ENCODE measurements at places on chromosomes 5 and 9.

DNA sequence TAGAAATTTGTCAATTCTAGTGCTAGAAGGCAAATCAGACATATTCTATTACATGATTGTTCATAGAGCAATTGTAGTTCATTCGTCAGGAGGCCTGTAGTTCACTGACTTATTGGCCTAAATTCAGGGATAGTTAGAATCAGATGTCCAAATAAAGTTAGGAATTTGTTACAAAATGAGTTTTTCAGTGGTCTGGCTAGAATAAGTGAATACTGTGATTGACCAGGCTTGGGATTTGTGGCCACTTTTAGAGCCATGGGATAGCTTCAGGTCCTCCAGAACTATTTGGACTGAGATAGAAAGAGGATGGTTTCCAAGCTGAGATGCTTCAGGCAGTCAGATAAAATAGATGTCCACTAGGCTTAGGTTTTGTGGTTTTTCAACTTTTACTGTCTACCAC lies 199.1 kb upstream of the MPDZ start:
- no peak for DNase-seq

- DNase-seq: no peak
Measured at GRCh38 chr9:129414993-129415941, 205.6 kb downstream of the C9orf50 start.

- no peak for DNase-seq
Measured at GRCh38 chr5:40914835-40915234, 5.5 kb downstream of the C7 start.

- no peak for DNase-seq
Measured at GRCh38 chr5:1316588-1317340, 21.9 kb upstream of the TERT start.

GRCh38 chr5:109945723-109946480 lies 256.2 kb downstream of the MAN2A1 start:
- DNase-seq: no peak

- no peak for DNase-seq
Measured at GRCh38 chr9:77180056-77180455, 2.7 kb downstream of the VPS13A start.

GRCh38 chr9:95494022-95494415 lies 22.8 kb downstream of the PTCH1 start:
- peak; percentile 46 for DNase-seq

GRCh38 chr9:1002678-1003077 lies 26.2 kb downstream of the DMRT3 start:
- DNase-seq: no peak

- peak; percentile 75 for DNase-seq
Measured at GRCh38 chr9:131627648-131628458, 82.5 kb downstream of the PRRT1B start.

GRCh38 chr5:147635882-147636728 lies 126.2 kb upstream of the DPYSL3 start:
- DNase-seq: no peak

- DNase-seq: no peak
Measured at GRCh38 chr9:128155736-128156500, 4.1 kb upstream of the BBLN start.

DNA sequence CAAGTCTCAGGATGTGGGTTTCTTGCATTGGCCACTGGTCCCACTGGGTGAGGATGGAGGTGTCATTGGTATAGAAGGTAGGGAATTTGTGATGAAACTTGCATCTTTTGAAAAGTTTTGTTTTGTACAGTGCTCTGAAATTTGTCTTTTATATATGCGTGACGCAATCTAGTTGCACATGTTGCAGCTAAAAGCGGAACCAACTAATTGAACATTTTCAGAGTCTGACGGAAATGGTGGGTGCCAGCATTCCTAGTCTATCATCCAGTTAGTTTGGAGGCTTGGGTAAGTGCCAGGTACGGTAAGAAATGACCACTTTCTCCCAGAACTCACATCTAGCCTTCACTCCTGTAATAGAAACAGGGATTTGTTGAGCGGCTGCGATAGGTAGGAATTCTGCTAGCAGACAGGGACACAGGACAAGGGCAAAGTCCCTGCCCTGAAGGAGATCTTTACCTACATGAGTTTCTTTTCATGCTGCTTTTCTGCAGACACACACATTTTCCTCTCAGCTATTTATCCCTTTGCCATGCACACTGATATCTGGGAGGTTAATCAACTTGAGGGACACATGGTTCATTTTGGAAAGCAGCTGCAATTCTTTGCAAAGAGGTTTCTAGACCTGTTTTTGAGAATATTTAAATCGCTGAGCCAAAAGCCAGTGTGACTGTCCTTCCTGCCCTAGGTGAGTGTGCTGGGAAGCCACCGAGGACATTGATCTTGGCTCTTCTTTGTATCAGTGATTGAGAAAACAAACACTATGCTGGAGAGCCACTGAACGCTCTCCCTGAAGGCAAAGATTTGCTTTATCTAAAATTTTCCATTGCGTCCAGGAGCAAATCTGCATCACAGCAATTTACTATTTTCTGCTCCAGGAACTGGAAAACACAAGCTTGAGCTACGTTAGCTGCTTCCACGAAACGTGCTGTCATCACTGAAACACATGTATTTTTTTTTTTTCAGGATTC lies 89.7 kb downstream of the DAP start:
- no peak for DNase-seq

DNA sequence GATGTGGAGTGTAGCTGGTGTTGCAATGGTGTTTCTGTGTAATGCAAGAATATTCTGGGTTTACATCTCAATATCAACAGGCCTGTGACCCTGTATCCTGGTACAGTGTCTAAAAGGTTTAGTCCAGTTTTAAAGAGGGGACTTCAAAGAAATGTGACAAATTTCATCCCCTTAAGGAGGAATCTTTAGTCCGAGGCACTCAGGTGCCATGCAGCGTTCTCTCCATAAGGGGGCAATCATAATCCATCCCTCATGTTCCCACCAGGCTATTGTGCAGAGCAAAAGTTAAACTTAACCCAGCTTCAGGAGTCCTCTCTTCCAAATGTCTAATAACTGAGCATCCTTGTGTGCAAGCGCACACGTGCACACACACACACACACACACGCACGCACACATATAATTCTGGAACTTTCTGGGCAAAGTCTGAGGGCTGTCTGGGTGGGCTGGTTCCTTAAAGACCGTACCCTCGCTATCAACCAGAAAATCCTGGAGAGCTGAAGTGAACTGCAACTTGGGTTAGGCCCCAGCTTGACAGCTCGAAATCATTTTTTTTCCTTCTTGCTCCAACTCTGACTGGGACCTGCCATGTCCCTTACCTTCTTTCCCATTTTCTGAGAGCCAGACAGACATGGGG lies 46.0 kb downstream of the CRB2 start:
- no peak for DNase-seq

GRCh38 chr9:93222890-93223259 lies 38.9 kb downstream of the WNK2 start:
- no peak for DNase-seq

GRCh38 chr9:131405858-131406537 lies 12.1 kb downstream of the PRRC2B start:
- DNase-seq: no peak

DNA sequence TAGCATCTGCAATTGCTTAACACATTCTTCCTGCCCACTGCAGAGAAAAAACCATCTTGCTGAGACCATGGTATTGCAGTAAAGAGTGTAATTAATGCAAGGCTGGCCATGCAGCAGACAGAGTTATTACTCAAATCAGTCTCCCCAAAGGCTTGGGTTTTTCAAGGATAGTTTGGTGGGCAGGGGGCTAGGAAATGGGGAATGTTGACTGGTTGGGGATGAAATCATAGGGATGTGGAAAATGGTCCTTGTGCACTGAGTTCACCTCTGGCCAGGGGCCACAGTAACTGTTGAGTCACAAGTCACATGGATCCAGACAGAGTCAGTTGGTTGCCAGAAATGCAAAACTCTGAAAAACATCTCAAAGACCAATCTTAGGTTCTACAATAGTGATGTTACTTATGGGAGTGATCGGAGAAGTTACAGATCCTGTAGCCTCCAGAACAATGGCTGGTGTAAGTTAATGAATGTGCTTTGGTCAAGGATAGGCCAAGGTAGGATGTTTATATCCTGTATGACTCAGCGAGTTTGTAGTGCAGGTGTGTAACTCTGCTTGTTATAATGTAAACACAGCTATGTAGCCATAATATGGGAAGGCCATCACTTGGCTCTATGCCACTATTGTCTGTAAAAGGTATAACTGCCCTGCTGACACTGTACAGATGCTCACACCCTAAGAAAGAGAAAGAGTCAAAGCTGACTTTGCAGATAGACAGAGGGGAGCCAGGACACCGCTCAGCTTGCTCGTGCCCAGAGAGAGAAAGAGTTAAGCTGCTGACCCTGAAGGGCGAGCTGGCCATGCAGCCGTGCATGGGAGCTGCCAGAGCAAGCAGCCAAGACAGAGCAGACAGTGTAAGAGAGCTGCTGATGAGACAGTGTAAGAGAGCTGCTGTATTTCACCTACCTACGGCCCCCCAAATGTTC lies 27.2 kb downstream of the C9orf152 start:
- no peak for DNase-seq
